Pons (tissue), 1 donor: ENCODE measurements at places on chromosomes 13 and 19.

DNA sequence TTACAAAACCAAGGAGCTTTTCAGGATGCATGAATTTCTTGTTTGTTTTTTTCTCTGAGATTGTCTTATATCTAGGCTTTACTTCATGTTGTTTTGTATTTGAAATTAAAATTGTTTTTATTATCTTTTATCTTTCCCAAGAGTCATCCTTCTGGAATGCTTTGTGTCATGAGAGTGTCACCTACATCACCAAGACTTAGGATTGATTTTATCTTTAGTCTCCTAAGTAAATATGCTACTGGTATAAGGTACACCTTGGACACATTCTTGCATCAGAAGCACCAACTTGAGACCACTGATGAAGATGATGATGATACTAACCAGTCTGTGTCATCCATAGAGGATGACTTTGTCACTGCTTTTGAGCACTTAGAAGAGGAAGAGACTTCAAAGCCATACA lies 26.4 kb downstream of the AKAP11 start:
- no peak for DNase-seq

DNA sequence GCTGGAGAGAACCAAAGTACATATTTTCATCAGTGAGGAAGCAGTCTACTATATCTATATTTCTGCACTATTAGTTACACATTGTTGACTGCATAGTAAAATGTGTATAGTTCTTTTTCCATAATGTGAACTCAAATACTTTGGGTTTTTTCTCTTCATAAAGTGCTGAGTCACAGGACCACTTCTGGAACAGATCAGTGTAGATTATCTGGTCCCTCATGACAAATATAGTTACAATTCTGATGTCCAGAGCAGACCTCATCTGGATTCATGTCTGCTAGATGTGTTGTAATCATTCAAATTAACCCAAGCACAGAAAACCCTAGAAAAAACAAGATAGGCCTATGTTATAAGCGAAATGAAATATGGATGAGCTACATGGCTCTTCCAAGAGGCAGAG lies 171.4 kb downstream of the SUCLA2 start:
- DNase-seq: no peak

- peak; percentile 92 for DNase-seq
These were observed 60.6 kb downstream of the NDFIP2 start for GRCh38 chr13:79541426-79542049.

DNA sequence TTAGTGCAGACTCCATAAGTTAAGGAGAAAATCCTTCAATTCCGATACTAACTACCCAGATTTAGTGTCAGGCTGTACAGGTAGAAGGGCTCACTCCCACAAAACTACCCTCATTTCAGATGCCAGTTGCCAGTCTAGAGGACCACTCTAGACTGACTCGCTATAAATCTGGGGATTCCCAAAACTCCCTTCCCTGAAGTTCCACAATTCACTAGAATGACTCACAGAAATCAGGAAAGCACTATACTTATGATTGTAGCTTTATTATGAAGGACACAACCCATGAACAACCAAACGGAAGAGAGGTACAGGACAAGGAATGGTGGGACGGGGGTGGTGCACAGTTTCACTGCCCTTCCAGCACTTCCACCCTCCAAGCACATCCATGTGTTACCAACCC lies 321.2 kb downstream of the DIAPH3 start:
- no peak for DNase-seq

- no peak for DNase-seq
These were observed 245.2 kb downstream of the DNAJC15 start for GRCh38 chr13:43268632-43269031.

DNA sequence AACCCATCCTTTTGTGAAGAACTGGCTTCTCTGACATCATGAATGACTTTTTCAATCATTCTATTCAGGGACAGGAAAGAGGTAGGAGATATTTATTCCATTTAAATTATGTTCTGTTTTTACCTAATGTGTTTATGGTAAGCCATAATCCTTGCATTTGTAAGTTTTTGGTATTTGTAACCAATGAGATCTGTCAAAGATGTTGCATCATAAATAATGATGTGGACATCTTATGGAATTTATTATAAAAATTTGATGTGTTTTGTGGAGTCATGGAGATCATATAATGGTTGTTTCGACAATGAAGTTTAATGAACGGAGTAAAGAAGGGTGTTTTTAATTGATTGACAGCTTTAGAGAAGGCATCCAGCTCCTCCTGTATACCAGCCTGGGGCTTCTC lies 67.6 kb downstream of the LMO7 start:
- no peak for DNase-seq

DNA sequence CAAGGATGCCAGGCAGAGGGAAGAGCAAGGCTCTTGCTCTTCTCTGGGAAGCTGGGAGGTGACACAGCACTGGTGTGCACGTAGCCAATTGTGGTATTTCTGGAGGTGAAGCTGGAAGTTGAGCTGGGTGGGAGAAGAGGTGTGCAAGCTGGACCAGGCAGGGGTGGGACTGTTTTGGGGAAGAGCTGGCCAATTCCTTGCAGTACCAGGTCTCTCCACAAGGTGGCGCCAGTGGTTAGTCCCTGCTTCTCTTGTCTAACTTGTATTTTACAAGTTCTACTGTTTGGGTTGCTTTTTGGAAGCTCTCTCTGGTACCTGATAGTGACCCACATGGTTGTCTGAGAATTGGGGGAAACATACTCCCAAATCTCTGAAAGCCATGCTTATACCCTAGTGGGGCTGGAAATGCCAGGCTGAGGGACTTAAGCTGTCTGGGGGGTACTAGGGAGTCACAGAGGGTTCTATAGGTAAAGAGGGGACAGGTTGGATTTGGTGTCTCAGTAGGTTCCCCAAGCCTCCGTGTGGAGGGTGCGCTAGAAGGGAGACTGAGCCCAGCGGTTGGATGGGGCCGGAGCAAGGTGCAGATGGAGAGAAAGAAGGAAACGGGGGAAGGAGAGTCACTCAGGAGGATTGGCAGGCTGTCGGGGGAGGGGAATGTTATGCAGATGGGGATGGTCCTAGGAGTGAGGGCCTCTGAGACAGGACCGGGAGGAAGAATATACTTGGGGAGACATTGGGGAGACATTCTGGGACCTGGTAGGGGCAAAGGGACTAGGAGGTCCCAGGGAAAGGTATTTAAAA lies 3.0 kb downstream of the HPN start:
- DNase-seq: peak; percentile 81

GRCh38 chr19:18274781-18275356 lies 617 bp upstream of the IQCN start:
- peak; percentile 78 for DNase-seq

- DNase-seq: no peak
These were observed 248.0 kb downstream of the KCTD12 start for GRCh38 chr13:76638181-76638580.

DNA sequence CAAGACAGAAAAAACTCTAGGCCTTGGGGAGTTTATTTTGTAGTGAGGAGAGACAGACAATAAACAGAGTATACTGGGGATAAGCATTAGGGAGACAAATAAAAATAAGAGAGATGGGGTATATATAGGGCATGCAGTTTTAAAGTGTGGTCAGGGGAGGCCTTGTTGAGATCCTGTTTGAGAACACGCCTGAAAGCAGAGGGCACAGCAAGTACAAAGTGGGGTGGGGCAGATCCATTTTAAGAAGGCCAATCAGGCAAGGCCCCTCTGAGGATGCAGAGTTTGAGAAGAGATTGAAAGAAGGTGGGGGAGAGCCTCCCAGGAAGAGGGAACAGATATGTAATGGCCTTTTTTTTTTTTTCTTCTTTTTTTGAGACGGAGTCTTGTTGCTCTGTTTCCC lies 2.1 kb downstream of the PPP2R1A start:
- DNase-seq: no peak

DNA sequence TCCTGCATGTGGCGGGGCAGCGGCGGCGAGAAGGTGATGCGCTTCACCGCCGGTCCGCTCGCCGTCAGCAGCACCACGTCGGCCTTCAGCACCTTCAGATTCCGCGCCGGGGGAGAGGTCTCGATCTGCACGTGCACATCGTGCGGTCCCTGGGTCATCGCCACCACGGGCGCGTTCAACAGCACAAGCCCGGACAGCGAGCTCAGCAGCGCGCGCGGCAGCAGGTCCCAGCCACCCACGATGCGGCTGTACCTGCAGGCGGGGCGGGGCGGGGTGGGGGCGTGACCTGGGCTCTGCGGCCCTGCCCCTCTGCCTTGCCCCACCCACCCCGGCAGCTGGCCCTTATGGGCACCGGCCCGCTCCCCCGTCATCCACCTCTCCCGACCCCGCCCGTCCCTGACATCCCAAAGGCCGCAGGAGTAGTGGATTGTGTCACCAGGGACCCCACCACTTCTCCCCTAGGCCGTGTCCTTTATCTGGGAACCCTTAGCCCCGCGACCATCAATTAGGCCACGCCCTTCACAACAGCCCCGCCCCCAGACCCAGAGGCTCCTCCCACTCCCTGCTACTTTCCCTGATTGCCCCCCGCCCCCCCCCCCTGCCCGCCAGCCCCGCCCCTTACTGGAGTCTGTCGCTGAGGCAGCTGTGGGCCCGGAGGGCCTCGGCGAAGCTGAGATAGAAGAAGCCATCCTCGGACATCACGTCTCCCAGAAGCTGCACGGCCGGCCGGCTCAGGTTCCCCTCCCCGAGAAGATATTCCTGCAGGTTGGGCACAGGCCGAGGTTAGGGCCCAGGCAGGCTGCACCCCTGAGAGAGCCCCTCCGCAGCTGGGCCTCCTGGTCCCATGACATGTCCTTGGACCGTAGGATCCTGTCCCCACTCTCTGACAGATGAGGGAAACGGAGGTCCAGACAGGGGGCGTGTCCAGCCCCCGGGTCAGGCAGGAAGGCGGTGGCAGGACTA lies 6.1 kb downstream of the IL4I1 start:
- DNase-seq: no peak
